Cardiac muscle cell (in vitro differentiated cells and primary cell): ENCODE measurements at places on chromosomes 4 and X. TPM values are rescaled to one million over a fixed set of nuclear protein-coding genes. Genes with fewer than 3 reads are reported as not detected.

GRCh38 chrX:42119076-42119475 is 195.7 kb upstream of the CASK start:
- DNase-seq, result peak; percentile 93

DNA sequence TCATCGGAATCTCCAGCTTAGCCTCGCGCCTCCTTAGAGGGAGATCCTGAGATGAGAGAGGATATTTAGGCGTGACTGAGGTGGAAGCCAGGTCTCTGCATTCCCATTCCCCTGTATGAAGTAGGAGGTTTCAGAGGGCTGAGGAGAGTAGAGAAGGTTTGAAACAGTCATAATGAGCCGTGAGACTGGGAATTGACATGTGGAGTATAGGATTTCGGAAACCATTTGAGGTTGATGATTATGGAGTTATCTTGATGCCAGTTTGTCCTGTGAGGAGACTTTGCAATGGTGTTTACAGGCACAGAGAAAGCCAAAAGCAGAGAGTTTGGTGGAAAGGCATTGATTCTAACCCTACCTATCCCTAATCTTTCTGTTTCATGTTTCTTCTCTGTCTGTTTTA is 2.0 kb downstream of the CHST7 start:
- no peak for DNase-seq

DNA sequence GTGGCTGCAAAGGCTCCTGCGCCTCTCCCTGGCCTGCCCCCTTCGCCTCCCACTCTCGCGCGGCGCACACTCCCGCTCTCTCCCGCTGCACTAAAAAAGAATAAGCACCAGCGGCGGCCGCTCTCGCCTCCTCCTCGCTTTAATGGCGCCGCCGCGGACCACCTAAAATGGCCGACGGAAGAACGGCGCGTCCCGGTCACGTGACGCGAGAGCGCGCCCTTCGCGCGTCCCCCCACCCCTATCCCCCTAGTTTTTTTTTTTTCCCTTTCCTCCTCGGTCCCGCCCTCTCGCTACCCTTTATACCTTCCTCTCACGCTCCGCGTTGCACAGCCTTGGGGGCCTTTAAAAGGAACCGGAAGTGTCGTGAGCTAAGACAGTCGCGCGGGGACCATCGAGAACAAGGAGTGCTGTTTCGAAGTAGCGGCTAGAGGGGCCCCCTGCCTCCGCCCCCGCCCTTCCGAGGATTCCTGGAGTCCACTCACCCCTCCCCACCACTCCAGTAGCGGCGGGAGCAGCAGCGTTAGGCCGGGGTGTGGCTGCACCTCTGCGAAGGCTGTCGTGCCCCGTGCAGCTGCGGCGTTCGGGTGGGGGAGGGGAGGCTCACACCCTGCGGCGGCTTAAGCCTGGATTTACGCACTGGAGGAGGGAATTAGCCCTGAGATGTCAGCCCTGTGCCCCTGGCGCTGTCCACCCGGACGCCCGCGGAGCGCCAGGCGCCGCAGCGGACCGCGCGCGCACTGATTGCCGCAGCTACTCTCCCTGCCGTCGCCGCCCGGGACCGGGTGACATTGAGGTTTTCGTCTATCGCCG is at the start of gene HNRNPD:
Gene HNRNPD (minus strand): TSS at position 176 of the 810 bp plus-strand sequence. CDS start 313 bp downstream, outside the sequence.
- DNase-seq, result peak; percentile 99

- DNase-seq, result no peak
Observed at GRCh38 chrX:1023676-1024075, 188.8 kb downstream of the CRLF2 start.

DNA sequence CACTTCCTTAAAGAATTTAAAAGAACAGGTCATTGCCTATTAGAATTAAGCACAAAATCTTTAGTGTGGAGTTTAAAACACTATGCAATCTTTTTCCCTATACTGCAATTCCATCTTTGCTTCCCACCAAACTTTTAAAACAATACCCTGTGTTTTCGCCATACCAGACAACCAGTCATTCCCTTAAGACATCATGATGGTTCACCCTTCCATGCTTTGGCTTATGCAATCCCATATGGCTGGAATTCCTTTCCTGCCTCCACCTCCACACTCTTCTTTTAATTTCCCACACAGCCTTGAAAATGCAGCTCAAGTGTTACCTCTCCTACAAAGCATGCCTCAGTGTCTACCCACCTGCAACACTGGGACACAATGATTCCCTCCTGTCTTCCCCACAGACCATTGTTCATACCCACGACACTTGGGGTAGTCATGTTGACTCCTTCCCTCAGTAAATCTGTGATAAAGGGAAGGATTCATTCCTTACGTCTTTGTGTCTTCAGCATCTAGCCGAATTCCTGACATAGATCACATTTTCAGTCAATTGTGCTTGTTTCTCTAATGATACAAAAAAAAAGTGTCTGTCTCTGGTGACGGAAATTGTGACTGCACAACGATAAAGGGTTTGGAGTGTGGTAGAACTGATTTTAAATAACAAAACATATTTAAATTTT is 166.3 kb downstream of the FNIP2 start:
- no peak for DNase-seq

- no peak for DNase-seq
Observed at GRCh38 chr4:7637971-7638370, 203.2 kb upstream of the PSAPL1 start.

- no peak for DNase-seq
Observed at GRCh38 chr4:123977641-123978081, 581.1 kb downstream of the SPRY1 start.

- no peak for DNase-seq
Observed at GRCh38 chr4:158428242-158428641, 93.4 kb upstream of the RXFP1 start.

DNA sequence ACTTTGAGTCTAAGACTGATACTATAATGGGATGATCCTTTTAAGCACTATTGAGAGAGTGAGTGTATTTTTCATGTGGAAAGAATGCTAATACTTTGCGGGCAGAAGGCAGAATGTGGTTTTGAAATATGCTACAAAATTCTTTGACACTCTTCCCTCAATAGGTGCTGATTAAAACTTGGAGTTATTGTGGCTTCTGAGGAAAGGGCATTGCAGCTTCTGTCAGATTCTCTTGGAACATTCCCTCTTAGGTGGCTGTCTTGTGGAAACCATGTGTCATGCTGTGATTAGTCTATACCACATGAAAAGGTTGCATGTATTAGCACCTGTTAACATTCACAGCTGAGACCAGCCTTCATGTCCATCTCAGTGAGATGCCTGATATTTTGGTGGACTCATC is 547.0 kb downstream of the STIM2 start:
- DNase-seq, result no peak

DNA sequence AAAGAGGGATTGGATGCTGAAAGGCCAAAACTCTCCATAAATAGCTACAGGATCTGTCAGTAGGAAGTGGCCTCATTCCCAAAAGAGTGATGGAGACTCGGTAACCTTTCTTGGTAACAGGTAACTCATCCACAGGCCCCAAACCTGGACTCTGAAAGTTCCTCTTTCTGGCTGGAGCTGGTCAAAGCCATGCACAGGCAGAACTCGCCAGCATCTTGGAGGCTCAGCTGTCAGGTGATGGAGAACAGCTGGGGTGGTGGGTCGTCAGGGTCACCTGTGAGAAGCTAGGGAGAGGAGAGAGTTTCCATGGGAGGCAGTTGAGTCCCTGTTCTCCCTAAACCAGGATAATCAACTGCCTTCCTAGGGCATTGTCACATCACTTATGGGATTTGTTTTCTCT is 354.3 kb upstream of the GATB start:
- DNase-seq, result no peak

The UVSSA gene
- total RNA-seq, result 4.6 and 14.1 TPM in 2 replicates

The ZBTB33 gene
- total RNA-seq, result 8.9 and 11.4 TPM in 2 replicates

The NXF3 gene
- total RNA-seq, result 0.27 and 0.46 TPM in 2 replicates
